ENCODE measurements at places on chromosomes 3 and 15. TPM values are rescaled to one million over a fixed set of nuclear protein-coding genes. Genes with fewer than 3 reads are reported as not detected.
A peak's percentile ranks its signal among the peaks of the same experiment; 100 is the strongest.

DNA sequence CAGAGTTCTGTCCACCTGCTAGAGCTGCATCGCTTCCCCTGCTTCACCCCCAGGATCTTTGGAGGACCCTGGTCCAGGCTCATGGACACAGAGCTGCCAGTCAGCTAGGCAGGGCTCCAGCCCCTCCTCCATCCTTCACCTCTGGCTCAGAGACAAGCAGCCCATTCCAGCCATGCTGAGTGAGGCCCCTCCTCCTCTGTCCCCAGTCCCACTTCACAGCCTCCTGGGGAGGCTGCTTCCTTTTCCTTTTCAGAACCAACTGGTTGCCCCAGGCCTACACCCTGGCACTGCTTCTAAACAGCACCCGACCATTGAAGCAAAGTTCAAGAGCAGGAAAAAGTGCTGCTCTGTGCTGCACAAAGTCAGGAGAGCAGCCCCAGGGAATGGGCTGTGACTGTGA, 22.2 kb downstream of the IQSEC1 start:
- H3K4me1 ChIP-seq = peaks cover 7% of the 10 kb centered on the region
- H3K27ac ChIP-seq = no peak overlapping the region
- no peak overlapping the region for H3K4me3 ChIP-seq
- peaks cover 24% of the 10 kb centered on the region for H3K27me3 ChIP-seq
- H3K36me3 ChIP-seq = no peaks in the 10 kb centered on the region

The ITIH1 gene
- not detected for total RNA-seq

The GOLGA6B gene
- not detected for total RNA-seq

GRCh38 chr15:26032162-26032846, 169.2 kb upstream of the ATP10A start:
- H3K4me3 ChIP-seq = no peak overlapping the region
- peak; percentile 53 for DNase-seq
- H3K27me3 ChIP-seq = no peaks in the 10 kb centered on the region
- no peak overlapping the region for H3K27ac ChIP-seq

The ONECUT1 gene
- total RNA-seq = not detected

DNA sequence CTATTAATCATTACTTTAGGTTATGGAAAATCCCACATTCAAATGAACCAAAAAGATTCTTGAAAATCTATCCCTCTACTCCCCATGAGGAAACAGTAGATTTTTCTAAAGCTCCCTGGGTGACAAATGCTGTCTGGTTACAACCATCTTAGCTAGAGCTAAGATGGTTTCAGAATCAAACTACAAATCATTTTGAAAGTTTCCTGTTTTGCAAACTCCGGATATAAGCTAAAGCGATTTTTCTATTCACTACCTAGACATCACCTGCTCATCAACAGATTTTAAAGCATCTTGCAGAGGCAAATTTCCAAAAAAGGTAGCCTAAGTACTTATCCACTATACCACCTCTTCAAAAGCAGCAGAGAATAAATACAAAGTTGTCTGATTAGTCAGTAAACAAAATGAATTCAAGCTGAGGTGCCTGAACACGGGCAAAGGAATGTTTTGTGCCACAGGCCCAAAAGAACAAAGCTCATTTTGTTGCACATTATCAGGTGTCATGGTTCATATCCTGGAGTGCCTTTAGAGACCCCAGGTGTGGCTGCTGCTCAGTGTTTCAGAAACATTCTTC, 204.9 kb downstream of the TNIK start:
- DNase-seq = no peak
- H3K4me1 ChIP-seq = peaks cover 42% of the 10 kb centered on the region
- no peak overlapping the region for H3K4me3 ChIP-seq
- no peak overlapping the region for H3K27ac ChIP-seq
- no peaks in the 10 kb centered on the region for H3K27me3 ChIP-seq

The SLCO3A1 gene
- total RNA-seq = 1.3 TPM

- H3K4me1 ChIP-seq = peaks cover 17% of the 10 kb centered on the region
- no peak for DNase-seq
- no peak overlapping the region for H3K4me3 ChIP-seq
Measured at GRCh38 chr3:58580826-58581327, 3.7 kb upstream of the FAM107A start.

The SLC28A2 gene
- not detected for total RNA-seq

- DNase-seq = no peak
- no peaks in the 10 kb centered on the region for H3K36me3 ChIP-seq
- no peak overlapping the region for H3K27ac ChIP-seq
- no peak overlapping the region for H3K4me3 ChIP-seq
Measured at GRCh38 chr15:99514306-99514705, 51.5 kb upstream of the MEF2A start.

DNA sequence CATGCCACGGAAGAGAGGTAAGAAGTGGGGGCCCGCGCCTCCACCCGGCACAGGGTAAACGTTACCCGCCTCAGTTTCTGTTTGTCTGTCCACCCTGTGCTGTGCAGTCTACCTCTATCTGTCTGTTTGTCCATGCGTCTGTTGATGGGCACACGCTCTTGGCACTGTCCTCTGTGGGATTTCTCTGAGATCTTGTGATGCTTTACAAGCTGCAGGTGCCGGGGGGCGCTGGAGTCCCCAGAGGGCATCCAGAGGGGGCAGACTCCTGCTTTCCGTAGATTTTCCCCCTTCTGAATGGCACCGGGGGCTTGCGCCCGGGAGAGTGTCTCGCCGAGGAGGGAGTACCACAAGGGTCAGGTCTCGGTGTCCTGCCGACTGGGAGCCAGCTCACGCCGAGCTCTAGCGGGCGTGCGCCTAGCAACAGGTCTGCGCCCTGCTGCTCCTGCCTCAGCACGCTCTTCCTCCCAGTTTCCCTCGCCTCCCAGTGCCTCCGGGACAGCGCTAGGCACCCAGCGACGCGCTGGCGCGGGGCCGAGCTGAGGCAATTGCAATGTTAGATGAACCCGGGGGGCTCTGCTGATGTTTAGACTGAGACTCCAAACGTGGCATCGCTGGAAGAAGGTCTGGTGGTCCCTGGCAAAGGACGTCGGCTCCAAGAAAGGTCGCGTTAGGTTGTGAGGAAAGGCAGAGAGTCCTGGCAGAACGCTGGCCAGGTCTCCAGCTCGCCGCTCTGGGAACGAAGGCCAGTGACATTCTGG, 667 bp downstream of the CEMIP start:
- peak overlapping the region; percentile 97 for H3K4me3 ChIP-seq
- peak overlapping the region; percentile 59 for H3K27ac ChIP-seq
- H3K27me3 ChIP-seq = no peaks in the 10 kb centered on the region
- peaks cover 76% of the 10 kb centered on the region for H3K4me1 ChIP-seq
- no peak for DNase-seq

The THRB gene
- 4.6 TPM for total RNA-seq

GRCh38 chr15:39031596-39031995, 467.0 kb upstream of the RASGRP1 start:
- DNase-seq = no peak
- H3K4me1 ChIP-seq = peaks cover 4% of the 10 kb centered on the region
- H3K27me3 ChIP-seq = no peaks in the 10 kb centered on the region
- no peaks in the 10 kb centered on the region for H3K36me3 ChIP-seq

GRCh38 chr3:139252719-139253118, 91.1 kb upstream of the MRPS22 start:
- no peaks in the 10 kb centered on the region for H3K36me3 ChIP-seq
- peaks cover 22% of the 10 kb centered on the region for H3K27me3 ChIP-seq
- no peak overlapping the region for H3K4me3 ChIP-seq
- no peak for DNase-seq
- no peak overlapping the region for H3K27ac ChIP-seq
- H3K4me1 ChIP-seq = no peaks in the 10 kb centered on the region

The CHCHD4 gene
- total RNA-seq = 7.2 TPM

The TUSC7 gene
- total RNA-seq = not detected

- peaks cover 86% of the 10 kb centered on the region for H3K4me1 ChIP-seq
- no peaks in the 10 kb centered on the region for H3K36me3 ChIP-seq
- no peaks in the 10 kb centered on the region for H3K27me3 ChIP-seq
- peak overlapping the region; percentile 56 for H3K4me3 ChIP-seq
Measured at GRCh38 chr15:98671060-98672008, 23.0 kb downstream of the IGF1R start.

The GPR156 gene
- total RNA-seq = 0.48 TPM

GRCh38 chr3:130800829-130801228, 54.2 kb upstream of the PIK3R4 start:
- H3K4me3 ChIP-seq = no peak overlapping the region
- DNase-seq = no peak
- peaks cover 2% of the 10 kb centered on the region for H3K27me3 ChIP-seq
- H3K4me1 ChIP-seq = no peaks in the 10 kb centered on the region
- H3K27ac ChIP-seq = no peak overlapping the region
- no peaks in the 10 kb centered on the region for H3K36me3 ChIP-seq

GRCh38 chr3:108780235-108780634, 23.0 kb upstream of the RETNLB start:
- no peak overlapping the region for H3K4me3 ChIP-seq
- H3K4me1 ChIP-seq = no peaks in the 10 kb centered on the region
- no peak overlapping the region for H3K27ac ChIP-seq
- no peaks in the 10 kb centered on the region for H3K36me3 ChIP-seq
- no peak for DNase-seq
- peaks cover 7% of the 10 kb centered on the region for H3K27me3 ChIP-seq

The TICRR gene
- total RNA-seq = 2.3 TPM

DNA sequence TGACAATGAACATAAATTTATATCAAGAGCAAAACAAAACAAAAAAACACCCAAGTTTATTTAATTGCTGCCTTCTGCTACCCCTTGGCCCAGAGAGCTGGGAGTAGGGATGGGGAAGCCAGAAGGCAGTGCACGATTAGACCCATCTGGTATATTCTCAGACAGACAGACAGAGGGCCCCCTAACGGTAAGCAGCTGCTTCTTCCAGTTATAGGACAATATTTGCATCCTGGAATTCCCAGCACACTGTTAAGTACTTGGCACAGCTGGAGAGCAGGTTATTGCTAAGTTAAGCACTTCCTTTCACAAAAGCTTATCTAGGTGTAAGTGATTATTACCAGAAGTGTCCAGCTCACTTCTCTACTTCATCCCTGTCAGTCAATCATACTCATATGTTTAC, 39.3 kb downstream of the C2CD4B start:
- H3K4me1 ChIP-seq = no peaks in the 10 kb centered on the region
- H3K4me3 ChIP-seq = no peak overlapping the region
- H3K27ac ChIP-seq = no peak overlapping the region
- no peak for DNase-seq

- H3K4me3 ChIP-seq = no peak overlapping the region
- H3K27me3 ChIP-seq = no peaks in the 10 kb centered on the region
Measured at GRCh38 chr3:149777414-149778214, 14.7 kb downstream of the ANKUB1 start.

DNA sequence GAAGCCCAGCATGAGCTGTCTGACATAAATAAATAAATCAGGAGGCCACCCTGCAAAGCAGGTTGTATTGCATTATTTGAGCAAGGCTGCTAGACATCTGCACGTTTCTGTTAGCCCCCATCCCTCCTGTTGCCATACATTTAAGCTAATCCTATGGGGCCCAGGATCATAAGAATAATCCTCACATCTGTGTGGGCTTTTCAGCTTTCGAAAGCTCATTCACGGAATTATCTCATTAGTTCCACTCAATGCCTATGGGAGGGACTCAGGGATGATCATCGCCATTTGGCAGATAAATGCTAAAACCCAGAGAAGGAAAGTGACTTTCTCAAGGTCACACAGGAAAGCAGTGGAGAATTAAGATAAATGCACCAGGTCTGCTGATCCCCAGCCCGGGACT, 123.4 kb downstream of the TLE3 start:
- DNase-seq = no peak

GRCh38 chr3:169548194-169548593, 115.3 kb downstream of the MECOM start:
- H3K4me3 ChIP-seq = no peak overlapping the region
- H3K4me1 ChIP-seq = peaks cover 4% of the 10 kb centered on the region
- H3K36me3 ChIP-seq = no peaks in the 10 kb centered on the region
- no peak for DNase-seq
- no peak overlapping the region for H3K27ac ChIP-seq

- no peak for DNase-seq
- peaks cover 33% of the 10 kb centered on the region for H3K27me3 ChIP-seq
- H3K4me3 ChIP-seq = no peak overlapping the region
- H3K36me3 ChIP-seq = no peaks in the 10 kb centered on the region
Measured at GRCh38 chr15:81224232-81224631, 27.6 kb downstream of the IL16 start.

GRCh38 chr15:63306492-63307073, 29.2 kb downstream of the APH1B start:
- H3K36me3 ChIP-seq = peaks cover 49% of the 10 kb centered on the region
- H3K4me1 ChIP-seq = no peaks in the 10 kb centered on the region
- no peak overlapping the region for H3K27ac ChIP-seq
- H3K27me3 ChIP-seq = no peaks in the 10 kb centered on the region

DNA sequence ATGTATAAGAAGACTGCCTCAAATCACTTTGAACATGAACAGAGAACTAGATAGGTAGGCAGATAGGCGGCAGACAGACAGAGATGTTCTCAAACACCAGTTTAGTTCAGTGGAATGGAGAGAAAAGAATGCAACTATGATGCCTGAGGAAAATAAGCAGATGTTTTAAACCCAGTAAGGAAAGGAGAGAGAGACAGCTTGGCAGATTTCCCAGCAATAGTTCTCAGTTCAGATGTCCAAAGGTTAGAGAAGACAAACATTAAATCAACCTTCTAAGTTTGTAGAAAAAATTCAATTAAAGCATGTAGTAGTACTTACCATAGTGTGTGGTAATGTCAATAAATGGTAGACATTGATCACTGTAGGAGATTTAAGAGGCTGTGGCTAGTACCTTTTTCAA, 209.6 kb upstream of the PFN2 start:
- no peak overlapping the region for H3K4me3 ChIP-seq
- peaks cover under 1% of the 10 kb centered on the region for H3K36me3 ChIP-seq
- DNase-seq = no peak
- peaks cover 41% of the 10 kb centered on the region for H3K4me1 ChIP-seq
- no peaks in the 10 kb centered on the region for H3K27me3 ChIP-seq

- H3K27me3 ChIP-seq = peaks cover 4% of the 10 kb centered on the region
- DNase-seq = no peak
- peaks cover 4% of the 10 kb centered on the region for H3K4me1 ChIP-seq
- H3K36me3 ChIP-seq = no peaks in the 10 kb centered on the region
- no peak overlapping the region for H3K27ac ChIP-seq
Measured at GRCh38 chr3:189419038-189419437, 212.2 kb upstream of the TP63 start.

GRCh38 chr3:173139420-173139819, 1.6 kb downstream of the SPATA16 start:
- no peaks in the 10 kb centered on the region for H3K36me3 ChIP-seq
- no peaks in the 10 kb centered on the region for H3K4me1 ChIP-seq
- H3K4me3 ChIP-seq = no peak overlapping the region
- no peak for DNase-seq
- peaks cover 15% of the 10 kb centered on the region for H3K27me3 ChIP-seq

The KCTD6 gene
- 14.4 TPM for total RNA-seq

- H3K27ac ChIP-seq = no peak overlapping the region
- peaks cover 15% of the 10 kb centered on the region for H3K27me3 ChIP-seq
- no peak overlapping the region for H3K4me3 ChIP-seq
- peaks cover 3% of the 10 kb centered on the region for H3K4me1 ChIP-seq
- DNase-seq = no peak
Measured at GRCh38 chr3:141348837-141349236, 19.5 kb upstream of the ZBTB38 start.

All from osteocyte (in vitro differentiated cells).